Stimulated activated CD4-positive, alpha-beta T cell treated with anti-CD3 and anti-CD28 coated beads, Interleukin-4, amount 100 ng/mL, for 48 hours (primary cell): ENCODE measurements at places on chromosomes 6 and 20.

DNA sequence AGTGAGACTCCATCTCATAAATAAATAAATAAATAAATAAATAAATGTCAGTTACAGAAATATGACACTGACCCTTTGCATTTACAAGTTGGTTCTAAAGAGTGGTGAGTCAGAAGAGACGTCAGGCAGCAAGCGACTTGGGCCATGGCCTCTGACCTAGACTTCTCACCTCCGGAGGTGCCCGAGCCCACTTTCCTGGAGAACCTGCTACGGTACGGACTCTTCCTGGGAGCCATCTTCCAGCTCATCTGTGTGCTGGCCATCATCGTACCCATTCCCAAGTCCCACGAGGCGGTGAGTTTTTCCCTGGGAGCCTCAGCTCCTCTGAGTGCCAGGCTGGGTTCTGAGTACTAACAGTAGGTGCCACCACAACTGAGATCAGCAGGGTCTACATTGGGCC is 11.7 kb downstream of the MANBAL start:
- no peak for DNase-seq

DNA sequence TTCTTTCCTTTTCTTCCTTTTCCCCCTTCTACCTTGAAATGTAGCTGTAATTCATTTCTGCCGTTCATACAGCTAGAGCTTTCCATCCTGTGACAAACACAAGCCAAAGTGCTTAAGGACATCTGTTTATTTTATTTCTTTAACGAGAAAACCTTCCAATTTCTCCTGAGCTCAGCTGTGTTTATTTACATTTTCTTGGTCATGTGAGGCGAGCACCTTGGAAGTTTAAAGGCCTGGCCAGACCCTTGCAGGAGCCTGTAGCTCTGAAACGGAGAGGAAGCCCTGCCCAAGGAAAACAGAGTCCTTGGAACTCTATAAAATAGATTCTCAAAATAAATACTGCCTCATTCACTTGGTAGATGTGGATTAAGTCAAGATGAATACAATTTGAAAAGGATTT is 223.1 kb downstream of the EYA2 start:
- no peak for DNase-seq

GRCh38 chr6:11922901-11923300 is 89.2 kb upstream of the HIVEP1 start:
- no peak for DNase-seq

DNA sequence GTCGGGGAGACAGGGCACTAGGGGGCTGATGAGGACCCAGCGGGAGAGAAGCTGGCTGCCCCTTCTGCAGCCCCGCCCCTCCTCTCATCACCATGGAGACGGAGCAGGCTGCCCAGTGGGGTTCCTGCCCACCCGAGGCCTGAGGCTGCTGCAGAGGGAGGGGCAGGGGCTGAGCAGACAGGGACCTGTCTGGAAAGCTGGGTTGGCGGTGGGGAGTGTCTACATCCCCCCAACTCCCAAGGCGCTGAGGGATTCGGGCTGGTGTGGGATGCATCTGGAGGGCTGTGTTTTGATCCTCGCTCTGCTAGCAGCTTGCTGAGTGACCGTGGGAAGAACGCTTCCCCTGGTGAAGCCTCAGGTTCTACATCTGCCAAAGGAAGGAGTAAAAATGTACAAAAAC is 1.2 kb upstream of the BPI start:
- no peak for DNase-seq

DNA sequence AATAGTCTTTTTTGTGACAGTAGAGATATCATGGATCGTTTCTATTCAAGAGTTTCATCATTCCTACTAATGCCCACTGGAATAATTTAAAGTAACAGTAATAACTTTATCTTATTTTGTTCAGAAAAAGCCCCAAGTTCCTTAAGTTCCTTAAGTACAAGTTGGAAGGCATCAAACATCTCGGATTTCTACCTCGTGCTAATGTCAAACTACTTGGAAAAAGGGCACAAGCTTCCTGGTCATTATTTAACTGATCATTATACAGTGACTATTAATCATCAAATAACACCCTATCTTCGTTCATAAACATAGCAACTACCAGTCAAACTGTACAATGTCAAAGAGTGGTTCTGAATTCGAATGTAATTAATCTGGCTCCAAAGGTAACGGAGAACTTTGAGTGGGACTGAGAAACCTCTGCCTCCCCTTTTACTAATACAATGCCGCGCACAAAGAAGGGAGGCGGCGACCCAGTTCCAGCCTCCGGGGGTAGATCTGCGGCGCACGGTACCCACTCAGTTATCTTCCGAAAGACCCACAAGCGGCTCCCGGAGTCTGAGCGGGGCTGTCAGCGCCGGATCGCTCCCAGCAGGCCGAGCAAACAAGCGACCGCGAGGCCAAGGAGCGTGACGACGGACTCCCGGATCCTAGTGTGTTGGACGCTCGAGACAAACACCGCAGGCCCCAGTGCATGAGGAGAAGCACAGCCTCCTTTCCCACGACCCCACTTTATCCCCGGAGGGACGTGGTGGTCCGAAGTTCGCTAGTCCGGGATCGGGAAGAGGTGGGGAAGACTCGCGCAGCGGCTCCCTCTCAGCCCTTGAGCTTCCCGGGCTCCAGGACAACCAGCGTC is 716 bp downstream of the SHPRH start:
- peak; percentile 26 for DNase-seq

GRCh38 chr20:63268671-63269439 is 3.8 kb upstream of the ARFGAP1 start:
- DNase-seq = no peak

DNA sequence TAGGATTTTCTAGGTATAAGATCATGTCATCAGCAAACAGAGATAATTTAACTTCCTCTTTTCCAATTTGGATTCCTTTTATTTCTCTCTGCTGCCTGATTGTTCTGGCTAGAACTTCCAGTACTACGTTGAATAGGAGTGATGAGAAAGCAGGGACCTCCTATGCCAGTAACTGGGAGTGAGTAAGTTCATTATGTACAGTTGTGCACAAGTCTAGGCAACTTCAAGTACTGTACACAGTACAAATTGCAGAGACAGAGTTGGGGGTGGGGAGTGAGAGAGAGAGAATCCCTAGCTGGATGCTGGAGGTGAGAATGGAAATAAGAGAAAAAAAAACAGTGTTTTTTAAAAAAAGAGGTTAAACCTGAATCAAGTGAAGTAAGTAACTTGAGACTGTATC is 210.2 kb downstream of the MMUT start:
- no peak for DNase-seq

GRCh38 chr6:150128425-150128824 is 14.4 kb upstream of the PPP1R14C start:
- DNase-seq = no peak

- no peak for DNase-seq
Observed at GRCh38 chr6:3831761-3832530, 17.2 kb upstream of the FAM50B start.

DNA sequence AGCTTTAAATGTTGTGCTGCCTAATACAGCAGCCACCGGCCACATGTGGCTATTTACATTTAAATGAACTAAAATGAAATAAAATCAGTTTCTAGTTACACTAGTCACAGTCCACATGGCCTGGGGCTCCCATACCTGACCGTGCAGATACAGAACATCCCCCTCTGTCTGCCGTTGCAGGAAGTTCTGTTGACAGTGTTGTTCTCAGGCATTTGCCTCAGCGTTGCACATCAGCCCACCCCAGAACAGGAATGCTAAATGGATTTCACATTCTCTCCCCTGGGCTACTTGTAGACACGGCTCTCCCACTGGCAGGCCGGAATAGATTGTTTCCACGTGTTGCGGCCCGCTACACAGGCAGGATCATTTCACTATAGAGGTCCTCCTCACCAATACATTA is 26.3 kb downstream of the JAG1 start:
- DNase-seq = no peak

- no peak for DNase-seq
Observed at GRCh38 chr6:47180633-47181032, 129.1 kb downstream of the TNFRSF21 start.

DNA sequence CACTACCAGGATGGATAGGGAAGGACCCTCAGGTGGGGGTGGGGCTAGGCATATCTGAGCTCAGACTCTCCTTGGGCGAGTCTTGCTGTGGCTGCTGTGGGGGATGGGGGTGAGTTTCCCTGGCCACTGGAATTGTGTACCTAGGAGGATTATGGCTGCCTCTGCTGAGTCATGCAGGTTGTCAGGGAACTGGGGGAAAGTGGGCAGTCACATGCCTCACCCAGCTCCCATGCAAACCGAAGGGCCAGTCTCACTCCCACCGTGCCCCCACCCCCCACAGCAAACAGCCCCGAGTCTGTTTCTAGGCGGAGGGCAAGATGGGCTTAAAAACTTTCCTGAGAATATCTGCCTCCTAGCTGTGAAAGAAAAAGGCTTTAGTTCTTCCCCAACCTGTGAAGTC is 210.3 kb upstream of the FERMT1 start:
- DNase-seq = no peak

- DNase-seq = no peak
Observed at GRCh38 chr6:45297320-45297719, 30.8 kb upstream of the RUNX2 start.

GRCh38 chr6:22642254-22642653 is 72.9 kb downstream of the HDGFL1 start:
- DNase-seq = no peak

GRCh38 chr6:106308985-106309384 is 16.6 kb downstream of the ATG5 start:
- DNase-seq = no peak

DNA sequence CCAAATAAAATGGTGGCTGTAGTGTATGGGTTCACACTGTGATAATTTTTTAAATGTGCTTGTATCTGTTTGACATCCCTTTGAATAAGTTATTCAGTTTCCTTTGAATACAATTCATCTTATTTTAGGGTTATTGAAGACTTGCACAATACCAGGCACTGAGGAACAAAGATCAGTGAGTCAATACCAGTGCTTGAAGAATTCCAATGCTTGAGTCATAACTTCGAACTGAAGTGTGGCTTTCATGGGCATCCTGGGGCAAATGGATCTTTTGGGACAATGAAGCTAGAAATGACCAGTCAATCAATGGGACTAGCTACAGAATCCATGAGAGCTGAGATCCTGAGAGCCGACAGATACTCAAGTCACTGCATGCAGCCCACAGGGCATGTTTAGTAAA is 349.9 kb upstream of the FLRT3 start:
- no peak for DNase-seq

DNA sequence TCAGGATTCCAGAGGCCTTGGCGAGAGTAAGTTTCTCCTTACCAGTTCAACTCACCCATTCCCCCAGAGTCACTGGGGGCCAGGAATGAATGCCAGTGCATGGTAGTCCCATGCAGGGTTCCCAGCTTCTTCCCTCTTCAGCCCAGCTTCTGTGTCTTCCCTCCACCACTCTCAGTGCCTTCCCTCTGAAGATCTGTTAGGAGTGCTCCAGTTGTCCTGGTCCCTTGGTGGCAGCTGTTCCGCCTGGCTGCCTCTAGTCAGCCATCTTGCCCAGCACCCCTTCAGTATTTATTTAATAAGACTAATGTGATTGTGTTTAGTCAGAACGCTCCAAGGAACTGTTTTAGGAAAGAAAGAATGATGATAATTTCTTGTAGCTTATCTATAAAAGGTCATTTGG is 23.1 kb downstream of the FIG4 start:
- no peak for DNase-seq

DNA sequence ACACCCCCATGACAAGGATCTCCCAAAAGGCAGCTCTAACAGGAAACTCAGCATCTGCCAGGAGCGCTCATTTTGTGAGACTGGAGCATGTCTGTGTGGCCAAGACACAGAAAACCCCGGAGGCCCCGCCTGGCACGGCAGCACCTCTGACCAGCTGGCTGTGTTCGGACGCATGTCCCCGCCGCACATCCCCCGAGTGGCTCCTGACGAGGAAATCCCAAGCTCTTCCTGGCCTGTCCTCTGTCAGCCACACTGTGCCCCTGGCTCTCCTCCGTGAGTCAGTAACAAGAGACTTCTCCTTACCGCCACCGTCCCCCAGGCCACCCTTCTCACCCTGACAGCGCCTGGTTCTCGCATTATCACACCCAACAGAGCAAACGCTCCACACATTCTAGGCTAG is 14.4 kb downstream of the SLC2A4RG start:
- DNase-seq = no peak

GRCh38 chr20:10357061-10357708 is 76.8 kb downstream of the MKKS start:
- no peak for DNase-seq

GRCh38 chr6:35381132-35381531 is 38.8 kb downstream of the PPARD start:
- DNase-seq = no peak

- no peak for DNase-seq
Observed at GRCh38 chr6:18214003-18214402, 50.3 kb downstream of the DEK start.

GRCh38 chr6:41025966-41026530 is 13.0 kb downstream of the UNC5CL start:
- no peak for DNase-seq

GRCh38 chr6:27834384-27834783 is 77.8 kb downstream of the OR2B2 start:
- no peak for DNase-seq

DNA sequence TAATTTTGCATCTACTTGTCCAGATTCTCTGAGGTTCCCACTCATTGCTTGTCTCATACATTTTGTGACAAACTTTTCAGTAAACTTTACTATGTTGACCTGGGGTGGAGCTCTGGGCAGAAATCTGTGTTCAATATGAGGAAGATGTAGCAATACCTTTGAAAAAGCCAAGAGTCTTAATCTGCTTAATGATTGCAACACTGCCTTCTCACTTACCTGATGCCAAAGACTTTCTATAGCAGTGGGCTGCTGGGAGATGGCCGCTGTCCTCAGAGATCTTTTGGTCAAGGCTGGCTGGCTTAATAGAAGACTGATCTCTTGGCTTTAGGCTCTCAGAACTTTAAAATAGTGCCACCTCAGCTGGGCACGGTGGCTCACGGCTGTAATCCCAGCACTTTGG is 70.1 kb upstream of the RBM24 start:
- no peak for DNase-seq

- DNase-seq = no peak
Observed at GRCh38 chr6:104987218-104987617, 30.3 kb downstream of the LIN28B start.

DNA sequence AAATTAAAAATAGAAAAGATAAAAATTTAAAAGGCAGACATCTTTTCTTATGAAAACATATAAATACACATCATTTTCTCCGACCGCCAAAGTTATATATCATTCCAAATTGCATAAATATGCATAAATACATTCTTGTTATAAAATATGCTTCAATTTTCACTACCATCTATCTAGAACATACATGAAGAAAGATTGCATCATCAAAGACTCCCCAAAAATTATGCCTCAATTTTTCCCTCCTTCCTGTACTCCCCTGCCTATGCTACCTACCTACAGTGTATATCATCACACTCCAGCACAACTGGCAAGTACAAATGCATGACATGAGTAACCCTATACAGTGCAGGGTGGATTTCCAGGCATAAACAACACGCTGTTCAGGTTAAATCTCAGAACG is 49.9 kb upstream of the TENT5A start:
- DNase-seq = no peak
